ENCODE measurements at places on chromosomes 16 and 17.

DNA sequence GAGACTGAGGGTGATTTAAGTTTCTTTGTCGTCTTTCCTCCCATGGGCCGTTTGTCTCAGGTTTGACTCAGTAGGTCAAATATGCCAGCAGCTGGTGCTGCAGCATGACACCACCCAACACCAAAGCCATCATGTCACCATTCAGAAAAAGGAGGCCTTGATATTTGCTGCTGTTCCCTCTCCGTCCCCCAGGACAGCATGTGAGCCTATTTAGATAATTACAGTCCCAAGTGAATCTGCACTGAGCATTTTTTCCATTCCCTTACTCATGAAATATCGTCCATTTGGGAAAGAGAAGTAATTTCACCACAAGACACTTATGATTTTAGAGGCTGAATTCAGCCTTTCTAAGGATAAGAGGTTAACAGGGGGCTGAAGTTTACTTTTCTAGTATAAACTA is 62.2 kb upstream of the ADORA2B start:
- DNase-seq, result no peak

DNA sequence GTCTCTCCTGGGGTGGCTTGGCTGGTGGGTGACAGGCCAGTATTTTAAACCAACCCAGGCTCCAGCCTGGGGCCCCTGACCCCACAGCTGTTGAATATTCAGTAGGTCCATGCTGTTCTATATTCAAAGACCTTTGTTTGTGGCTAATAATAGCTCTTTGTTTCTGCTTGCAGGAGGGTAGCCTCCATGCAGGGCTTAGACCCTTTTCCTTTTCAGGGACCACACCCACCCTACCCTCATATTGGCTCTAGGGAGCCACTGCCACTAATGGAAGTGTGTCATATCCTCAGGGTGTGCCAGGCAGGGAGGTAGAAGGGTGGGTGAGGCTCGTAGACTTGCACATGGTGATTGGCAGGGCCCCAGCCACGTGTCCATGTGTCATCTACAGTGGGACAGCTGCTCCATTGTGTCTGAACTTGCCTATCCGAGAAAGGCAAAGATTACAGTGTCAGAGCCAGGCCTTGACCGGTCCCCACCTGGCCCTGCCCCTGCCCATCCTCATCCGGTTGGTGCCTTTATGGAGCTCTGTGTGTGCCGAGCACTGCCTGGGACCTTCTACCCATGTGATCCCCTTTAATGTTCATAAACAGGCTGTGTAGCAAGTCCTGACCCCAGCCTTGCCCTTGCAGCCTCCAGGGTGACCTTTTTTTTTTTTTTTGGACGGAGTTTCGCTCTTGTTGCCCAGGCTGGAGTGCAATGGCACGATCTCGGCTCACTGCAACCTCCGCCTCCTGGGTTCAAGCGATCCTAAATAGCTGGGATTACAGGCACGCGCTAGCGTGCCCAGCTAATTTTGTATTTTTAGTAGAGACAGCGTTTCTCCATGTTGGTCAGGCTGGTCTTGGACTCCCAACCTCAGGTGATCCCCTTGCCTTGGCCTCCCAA is 22.1 kb downstream of the TMC7 start:
- DNase-seq, result no peak

DNA sequence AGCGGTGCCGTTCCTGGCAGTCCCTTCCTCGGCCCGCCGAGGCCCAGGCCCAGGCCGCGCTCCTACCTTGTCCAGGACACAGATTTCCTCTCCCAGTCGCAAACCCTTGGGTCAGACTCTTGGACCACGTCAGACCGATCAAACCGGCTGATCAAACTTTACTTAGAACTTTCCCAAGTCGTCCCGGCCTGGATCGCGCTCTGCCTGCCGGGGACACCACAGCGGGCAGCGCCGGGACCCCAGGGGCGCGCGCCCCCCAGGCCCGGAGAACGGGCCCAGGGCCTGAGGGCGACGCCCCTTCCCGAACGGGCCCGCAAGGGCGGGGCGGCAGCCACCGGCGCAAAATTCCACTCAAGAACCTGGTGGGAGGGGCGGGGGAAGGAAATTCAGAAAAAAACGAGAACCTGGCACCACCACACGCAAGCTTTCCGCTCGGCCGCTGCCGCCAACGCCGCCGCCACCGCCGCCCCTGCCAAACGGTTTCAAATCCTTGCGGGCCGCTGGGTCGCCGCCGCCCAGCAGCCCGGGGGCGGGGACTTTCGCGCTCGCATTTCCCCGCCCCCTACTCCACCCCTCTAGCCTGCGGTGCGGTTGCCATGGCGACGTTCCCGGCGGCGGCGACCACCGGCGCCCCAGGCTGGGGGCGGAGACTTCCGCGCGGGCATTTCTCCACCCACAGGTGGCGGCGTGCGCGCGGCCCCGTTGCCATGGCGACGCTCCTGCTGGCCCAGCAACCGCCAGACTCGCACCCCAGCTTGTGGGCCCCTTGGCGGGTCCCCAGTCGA is at the start of gene CEP112:
Gene CEP112, minus strand, starts transcription at position 541 of the 785 bp plus-strand sequence.
- DNase-seq, result peak; percentile 81

DNA sequence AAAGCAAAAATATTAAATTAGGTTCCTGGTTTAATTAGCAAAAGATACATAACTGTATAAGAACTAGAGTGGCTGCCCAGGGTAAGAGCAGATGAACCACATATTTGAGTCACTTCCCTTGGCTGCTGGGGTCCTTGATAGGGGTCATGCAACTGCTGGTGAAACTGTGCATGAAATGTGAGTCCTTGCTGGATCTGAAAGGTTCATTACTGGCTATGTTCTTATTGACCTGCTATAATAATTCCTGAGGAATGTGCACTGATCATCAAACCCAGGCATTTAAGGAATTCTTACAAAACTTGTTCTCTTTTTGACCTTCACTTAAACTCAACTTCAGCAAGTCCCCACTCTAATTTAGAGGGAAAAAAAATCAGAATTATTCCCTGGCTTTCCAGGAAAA is 183.4 kb downstream of the ZNF18 start:
- no peak for DNase-seq

GRCh38 chr16:53711390-53711789 is 7.4 kb downstream of the FTO start:
- no peak for DNase-seq

DNA sequence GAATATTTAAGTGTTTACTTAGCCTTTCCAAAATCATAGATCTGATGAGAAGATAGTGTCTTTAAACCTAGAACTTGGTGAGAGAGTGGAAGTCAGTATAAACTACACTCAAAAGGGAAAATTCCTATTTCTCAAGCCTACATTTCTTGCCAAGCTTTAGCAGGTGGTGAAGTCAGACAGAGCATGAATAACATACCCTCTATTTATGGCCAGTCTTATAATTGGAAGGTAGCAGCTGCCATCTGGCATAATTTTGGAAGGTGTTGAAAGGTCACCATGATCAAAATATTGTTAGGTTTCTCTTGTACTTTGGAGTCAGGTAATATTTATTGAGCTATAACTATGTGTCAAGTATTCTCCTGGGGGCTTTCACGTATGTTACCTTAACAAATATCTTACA is 729.3 kb upstream of the KIF2B start:
- no peak for DNase-seq

- DNase-seq, result no peak
Measured at GRCh38 chr17:28908640-28909167, 5.8 kb upstream of the DHRS13 start.

- no peak for DNase-seq
Measured at GRCh38 chr17:6162216-6162615, 92.0 kb downstream of the WSCD1 start.

DNA sequence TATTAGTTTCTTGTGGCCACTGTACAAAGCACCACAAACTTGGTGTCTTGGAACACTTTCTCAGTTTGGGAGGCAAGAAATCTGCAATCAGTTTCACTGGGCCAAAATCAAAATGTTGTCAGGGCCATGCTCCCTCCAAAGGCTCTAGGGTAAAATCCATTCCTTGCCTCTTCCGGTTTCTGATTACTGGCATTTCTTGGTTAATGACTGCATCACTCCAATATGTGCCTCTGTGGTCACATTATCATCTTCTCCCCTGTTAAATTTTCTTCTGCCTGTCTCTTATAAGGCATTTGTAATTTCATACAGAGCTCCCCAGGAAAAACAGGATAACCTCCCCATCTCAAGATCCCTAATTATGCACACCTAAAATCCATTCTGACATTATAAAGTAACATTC is 34.8 kb downstream of the ZNF287 start:
- DNase-seq, result no peak

GRCh38 chr17:2452216-2452750 is 51.4 kb upstream of the MNT start:
- DNase-seq, result no peak

- no peak for DNase-seq
Measured at GRCh38 chr17:47776330-47777197, 43.5 kb downstream of the TBX21 start.

DNA sequence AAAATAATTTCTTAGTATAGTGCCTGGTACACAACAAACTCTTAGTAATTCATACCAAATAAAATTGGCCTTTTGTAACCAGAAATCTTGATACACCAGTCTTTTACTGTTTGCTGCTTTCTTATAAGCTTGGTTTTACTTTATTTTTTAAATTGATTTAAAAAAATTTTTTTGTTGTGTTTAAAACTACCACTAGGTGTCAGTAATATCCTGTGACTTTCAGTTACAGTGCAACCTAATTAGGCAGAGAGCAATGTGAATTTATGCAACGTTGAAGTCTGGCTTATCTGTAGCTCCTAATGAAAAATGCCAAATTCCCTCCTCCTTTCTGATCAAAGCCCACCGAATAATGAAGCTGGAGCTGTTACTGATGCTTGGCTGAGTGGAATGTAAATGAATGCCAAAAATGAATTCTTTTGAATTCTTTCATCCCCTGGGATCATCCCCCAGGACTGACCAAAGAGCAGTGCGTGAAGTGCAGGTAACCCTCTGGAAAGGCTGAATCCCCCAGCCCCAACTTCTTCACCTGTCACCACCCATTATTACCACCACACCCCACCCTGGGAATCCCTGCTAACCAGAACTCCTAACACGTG is 3.8 kb downstream of the ERCC4 start:
- DNase-seq, result no peak

DNA sequence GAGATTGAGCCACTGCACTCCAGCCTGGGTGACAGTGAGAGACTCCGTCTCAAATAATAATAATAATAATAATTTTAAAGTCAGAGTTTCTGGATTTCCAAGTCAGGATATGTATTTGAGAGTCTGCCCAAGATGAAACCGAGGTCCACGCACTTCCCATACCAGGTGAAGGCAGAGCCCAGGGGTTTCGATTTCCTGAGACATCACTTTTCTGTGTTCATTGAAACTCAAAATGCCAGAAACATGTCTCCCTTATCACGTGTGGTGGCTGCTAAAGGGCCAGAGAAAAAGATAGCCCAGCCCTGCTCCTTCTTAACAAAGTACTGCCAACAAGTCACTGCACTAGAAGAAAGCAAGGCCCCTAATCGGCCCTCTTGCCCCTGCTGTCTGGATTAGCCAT is 9.8 kb upstream of the RNF157 start:
- no peak for DNase-seq

GRCh38 chr16:3951861-3952736 is 71.6 kb upstream of the CREBBP start:
- DNase-seq, result no peak

DNA sequence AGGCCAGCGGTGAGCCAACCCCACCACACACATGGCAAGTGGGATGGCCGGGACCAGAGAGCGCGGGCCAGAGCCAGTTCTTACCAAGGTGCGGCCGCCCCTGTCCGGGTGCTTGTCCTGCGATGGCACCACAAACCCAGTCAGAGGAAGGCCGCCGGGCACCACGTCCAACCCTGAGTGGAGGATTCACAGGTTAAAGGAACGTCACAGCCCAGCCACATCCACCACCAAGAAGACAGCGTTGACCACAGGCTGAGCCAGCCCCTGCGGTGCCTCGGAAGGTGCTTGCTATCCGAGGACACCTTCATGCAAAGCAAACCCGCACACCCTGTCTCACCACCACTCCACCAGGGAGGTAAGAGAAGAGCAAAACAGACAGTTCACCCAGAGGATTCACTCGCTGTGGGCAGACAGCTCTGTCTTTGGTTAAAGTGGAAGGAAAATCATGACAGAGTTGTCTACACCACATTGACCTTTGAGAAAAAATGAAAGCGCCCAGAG is 15.8 kb downstream of the SLX4 start:
- no peak for DNase-seq

GRCh38 chr16:48647794-48648193 is 37.8 kb upstream of the N4BP1 start:
- DNase-seq, result no peak

GRCh38 chr17:54968988-54969332 is 395 bp downstream of the STXBP4 start:
- DNase-seq, result peak; percentile 56

GRCh38 chr16:88045820-88046303 is 94.6 kb downstream of the BANP start:
- DNase-seq, result no peak

GRCh38 chr16:46828292-46828691 is 2.7 kb downstream of the C16orf87 start:
- no peak for DNase-seq

- DNase-seq, result no peak
Measured at GRCh38 chr16:74574146-74574545, 32.8 kb downstream of the GLG1 start.

DNA sequence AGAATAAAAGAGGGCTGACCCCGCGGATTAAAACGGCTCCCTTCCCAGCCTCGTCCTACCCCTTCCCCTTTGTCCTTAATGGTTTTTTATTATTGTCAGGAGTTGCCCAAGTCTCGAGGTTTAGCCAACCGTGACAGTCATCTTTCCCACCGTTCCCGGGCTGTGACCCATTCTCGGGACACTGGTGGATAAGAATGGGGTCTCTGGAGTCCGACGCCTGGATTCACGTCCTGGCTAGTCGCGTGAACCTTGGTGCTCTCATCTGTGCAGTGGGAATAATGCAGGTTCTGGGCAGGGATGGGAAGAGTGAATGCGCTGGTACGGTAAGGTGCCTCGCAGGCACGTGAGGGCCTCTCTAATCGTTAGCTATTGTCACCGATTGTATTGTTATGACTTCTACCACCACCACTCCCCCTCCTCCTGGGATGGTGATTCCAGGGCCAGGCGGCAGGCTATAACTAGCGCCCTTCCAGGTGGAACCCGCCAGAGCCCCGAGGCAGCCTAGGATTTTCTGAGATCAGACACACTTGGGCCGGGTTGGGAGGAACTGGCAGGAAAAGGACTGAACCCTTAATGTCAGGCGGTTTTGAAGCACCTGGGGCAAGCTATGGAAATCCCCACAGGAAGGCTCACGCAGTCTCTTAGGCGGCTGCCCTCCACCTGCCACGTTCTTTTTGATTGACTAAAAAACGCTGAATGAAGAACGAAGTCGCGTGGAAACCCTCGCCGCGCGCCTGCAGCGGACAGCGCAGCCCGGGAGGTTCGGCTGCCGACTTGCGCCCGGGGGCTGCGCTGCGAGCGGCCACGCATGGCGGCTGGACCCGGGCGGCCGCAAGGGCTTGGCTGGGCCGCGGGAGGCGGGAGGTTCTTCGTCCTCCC is 2.7 kb downstream of the HS3ST3B1 start:
- no peak for DNase-seq

Data from liver (tissue), 10 donors.